ENCODE measurements at places on chromosomes 2 and 18.

DNA sequence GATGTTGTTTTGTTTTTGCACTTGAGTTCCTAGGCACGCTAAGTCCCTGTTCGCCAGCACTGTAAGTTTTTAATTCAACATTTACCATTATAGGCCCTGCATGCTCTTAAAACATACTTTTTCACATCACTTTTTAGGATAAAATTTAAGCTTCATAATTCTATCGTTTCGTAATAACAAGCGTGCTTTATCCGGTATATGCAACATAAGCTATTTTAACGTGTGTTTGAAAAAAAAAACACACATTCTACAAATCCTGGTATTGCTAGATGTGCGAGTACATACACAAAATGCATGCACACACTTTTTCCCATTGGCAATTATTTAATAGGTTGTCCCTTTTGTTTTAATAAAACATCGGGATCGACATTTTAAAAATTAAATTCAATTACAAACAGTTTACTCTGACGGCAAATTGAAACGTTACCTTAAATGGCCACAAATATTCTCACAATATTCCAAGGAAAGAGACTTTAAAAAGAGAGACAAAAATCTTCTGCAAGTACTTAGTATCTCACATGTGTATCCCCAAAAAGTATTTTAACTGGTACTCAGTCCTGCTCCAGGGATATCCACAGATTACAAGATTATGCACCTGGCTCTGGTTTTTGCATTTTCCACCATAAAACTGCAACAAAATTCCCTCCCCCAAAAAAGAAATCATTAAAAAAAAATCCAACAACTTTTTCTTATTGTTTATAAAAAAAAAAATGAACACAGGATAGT, 1.0 kb upstream of the TCF4 start:
- no peak for DNase-seq

- no peak for DNase-seq
Observed at GRCh38 chr18:43846299-43846698, 569.0 kb upstream of the SYT4 start.

GRCh38 chr2:130824492-130825061, 12.1 kb upstream of the ARHGEF4 start:
- DNase-seq = peak; percentile 67

DNA sequence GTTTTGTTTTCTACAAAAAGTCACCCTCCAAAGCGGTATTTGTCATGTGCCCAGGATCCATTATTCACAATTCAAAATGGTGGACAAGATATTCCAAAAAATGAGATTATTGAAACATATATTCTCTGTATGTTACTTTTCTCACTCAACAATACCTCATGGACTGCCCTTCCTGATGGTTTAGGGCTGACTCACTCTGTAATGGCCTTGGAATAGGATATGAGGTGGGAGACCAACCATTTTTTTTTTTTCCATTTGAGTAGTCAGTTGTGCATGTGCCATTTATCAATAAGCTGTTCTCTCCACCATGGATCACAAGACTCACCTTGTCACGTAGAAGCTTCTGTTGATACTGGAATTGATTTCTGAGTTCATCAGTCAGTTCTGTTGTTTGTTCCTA, 64.5 kb downstream of the LYPD6 start:
- DNase-seq = no peak

GRCh38 chr2:43430489-43430888, 165.3 kb downstream of the THADA start:
- DNase-seq = no peak

GRCh38 chr18:34695310-34695709, 14.8 kb upstream of the DTNA start:
- no peak for DNase-seq

- DNase-seq = no peak
Observed at GRCh38 chr2:175883586-175884194, 118.4 kb downstream of the LNPK start.

DNA sequence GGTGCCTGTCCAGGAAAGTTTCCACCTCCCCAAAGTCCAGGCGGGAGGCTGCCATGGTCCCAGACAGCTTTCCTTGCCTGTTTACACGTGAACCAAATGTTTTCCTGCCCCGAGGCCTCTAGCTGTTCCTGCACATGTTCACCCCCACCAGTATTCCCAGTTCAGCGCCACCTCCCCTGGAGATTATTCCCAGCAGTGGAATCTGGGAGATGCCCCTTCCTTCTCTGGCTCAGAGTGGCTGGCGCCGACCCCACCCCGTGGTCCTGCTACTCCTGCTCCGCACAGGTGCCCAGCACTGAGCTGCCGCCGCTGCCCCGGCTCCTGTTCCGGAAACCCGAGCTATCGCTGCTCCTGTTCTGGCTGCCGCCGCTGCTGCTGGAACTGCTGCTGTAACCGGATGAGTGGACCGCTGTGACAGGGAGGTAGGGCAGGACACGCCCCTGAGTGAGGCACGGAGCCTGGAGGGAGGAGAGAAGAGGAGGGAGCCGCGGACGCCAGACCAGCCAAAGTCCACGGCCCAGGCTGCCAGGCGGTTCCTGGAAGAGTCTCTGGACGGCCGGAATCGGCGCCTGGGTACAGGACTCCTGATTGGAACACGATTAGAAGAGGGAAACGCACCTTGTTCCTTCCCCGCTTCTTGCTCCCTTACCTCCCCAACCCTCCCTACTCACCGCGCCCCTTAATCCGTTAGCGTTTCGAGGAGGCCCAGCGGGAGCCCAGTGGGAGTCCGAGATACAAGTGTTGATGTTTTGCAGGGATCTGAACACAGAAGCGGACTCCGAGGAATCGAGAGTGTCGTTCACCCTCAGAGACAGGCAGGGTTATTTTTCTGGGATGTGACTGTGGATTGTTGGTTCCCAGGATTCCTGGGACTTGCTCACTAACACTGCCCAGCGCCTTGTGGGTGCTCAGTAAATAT, at the start of gene PDE11A:
Gene PDE11A, minus strand, starts transcription at position 395 of the 919 bp plus-strand sequence. Its CDS starts 340 bp downstream, at position 55.
- peak; percentile 4 for DNase-seq

GRCh38 chr2:163553601-163554000, 182.2 kb downstream of the FIGN start:
- no peak for DNase-seq

- DNase-seq = no peak
Observed at GRCh38 chr2:96340493-96341414, 5.2 kb downstream of the NCAPH start.

GRCh38 chr2:241375300-241375699, 19.2 kb downstream of the FARP2 start:
- no peak for DNase-seq

- no peak for DNase-seq
Observed at GRCh38 chr2:212537726-212538304, 787 bp downstream of the ERBB4 start.

- DNase-seq = no peak
Observed at GRCh38 chr2:197200051-197200761, 110.4 kb downstream of the ANKRD44 start.

DNA sequence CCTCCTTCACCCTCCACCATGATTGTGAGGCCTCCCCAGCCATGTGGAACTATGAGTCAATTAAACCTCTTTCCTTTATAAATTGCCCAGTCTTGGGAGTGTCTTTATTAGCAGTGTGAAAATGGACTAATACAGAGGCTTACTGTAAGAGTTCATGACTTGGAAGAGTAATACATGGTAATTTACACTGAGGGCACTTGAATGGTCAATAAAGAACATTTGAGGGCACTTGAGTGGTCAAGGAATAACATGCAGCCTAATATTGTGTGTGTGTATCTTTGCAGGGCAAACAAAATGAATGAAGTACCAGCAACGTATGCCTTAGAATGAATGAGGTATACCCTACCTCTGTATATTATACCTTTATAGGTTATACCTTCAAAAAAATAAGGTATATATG, 190.4 kb upstream of the SOX11 start:
- DNase-seq = no peak

GRCh38 chr2:234464291-234464645, 32.6 kb downstream of the ARL4C start:
- DNase-seq = no peak

DNA sequence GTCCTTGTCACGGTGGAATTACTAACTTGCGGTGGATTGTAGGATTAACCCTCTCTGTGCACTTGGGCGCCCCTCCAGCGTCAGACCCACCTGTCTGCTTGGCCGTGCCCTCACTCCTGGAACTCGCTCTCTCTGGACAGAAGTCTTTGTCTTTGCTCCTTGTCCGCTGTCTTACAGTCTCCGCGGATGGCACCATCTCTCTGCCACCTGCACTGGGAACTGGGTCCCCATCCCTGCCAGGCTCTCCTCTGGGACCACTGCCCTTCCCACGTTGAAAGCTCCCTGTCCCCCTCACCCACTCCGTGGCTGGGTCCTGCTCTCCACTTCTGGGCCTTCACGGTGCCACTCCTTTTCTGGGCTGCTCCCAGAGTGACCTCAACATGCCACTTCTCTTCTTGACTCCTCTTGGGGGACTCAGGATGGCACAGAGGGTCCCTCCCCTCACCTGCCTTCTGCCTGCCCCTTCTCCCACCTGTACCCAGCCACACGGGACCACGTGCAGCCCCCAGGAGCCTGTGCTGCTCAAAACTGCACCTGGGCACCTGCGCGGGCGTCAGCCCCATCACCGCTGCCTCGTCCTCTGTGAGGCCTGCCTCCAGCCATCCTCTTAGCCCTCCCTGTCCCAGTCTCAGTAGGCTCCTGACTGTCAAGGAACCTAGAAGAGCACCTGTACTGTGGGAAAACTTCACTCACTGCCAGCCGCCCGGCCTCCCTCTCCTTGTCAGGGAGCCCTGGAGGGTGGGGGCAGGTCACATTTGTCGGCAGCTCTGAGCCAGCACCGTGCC, 11.1 kb downstream of the CNDP2 start:
- DNase-seq = no peak

DNA sequence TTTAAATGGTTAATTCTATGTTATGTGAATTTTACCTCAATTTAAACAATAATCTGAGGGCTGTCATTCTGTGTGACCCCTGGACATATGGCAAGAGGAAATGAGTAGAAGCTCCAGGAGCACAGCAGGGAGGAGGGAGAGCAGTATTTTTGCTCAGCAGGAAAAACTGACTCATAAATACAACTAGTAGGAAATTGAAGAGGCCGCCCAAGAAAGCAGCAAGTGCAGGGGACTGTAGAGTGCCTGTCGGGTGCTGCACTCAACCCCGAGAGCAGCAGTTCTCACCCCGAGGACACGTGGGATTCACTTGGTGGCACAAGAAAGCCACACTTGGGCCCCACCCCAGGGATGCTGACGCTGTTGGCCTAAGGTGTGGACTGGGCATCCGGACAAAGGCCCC, 60.8 kb downstream of the NPAS2 start:
- DNase-seq = no peak

- DNase-seq = no peak
Observed at GRCh38 chr2:164810843-164811242, 30.8 kb downstream of the COBLL1 start.

- no peak for DNase-seq
Observed at GRCh38 chr2:194854941-194855340, 802.1 kb upstream of the SLC39A10 start.

DNA sequence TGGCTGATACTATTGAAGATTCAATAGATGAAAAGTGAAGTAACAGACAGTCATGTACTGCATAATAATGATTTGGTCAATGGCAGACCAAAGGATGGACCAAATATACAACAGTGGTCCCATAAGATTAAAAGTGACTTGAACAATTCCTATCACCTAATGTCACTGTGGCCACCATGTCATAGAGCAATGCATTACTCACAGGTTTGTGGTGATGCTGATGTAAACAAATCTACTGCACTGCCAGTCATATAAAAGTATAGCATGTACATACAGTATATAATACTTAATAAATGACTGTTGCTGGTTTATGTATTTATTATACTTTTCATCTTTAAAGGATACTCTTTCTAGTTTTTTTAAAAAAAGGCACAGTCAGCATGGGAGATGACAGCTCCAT, 99.9 kb downstream of the USP34 start:
- no peak for DNase-seq

DNA sequence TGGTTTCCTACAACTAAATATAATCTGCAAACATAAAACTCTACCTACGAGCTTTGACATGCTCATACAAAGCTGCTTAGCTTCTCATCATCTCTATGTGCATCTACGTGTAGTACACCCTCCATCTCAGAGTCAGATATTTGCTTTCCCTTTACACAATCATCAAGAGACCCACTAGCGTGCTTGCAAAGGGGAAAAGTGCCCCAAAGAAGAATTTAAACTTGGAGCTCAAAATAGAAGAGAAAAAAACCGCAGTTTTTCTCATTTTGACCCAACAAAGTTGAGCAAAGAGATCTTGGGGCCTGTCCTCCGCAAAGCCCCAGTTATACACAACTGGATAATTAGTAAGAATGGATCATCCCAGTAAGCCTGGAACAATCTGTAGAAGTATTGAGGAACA, 104.1 kb downstream of the PAX3 start:
- no peak for DNase-seq

GRCh38 chr18:25517881-25518715, 166.1 kb upstream of the ZNF521 start:
- DNase-seq = no peak

GRCh38 chr2:216934151-216934550, 74.3 kb upstream of the TNP1 start:
- DNase-seq = no peak

DNA sequence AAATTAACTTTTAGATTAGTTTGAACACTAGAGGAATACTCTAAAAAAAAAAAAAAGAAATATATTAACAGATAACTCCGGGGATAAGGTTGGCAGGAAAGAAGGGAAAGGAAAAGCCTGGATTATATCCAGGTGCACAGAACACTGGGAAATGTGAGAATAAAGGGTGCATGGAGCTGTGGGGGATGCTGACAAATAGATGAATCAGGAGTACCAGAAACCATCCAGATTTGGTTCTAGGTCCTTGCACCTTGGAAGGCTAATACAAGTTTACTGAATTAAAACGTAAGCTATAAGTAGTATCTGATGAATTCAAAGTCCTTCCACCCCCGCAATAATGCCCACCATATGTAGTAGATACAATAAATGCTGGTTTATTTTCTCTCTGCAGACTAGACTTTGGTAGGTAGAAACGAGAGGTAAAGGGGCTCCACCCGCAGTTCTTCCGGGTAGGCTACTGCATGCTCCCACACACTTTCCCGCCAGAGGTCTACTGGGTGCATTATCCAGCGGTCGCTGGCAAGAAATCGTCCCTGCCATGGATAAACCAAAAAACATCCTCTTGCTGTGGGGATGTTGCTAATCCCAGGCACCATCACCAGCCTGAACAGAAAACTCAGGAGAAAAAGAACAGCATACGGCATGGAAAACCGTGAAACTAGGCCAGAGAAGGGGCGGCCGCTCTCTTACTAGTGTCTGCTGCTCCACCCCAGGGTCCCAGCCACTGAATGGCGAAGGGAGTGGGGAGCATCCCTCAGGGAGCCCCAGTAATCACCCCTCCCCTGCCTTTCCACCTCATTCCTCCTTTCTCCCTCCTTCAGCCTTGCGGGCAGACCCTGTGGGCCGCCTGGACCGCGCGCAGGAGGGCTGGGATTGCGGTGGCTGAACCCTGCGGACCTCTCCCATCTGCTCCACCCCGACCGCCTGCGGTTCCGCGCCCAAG, 1.5 kb downstream of the CNRIP1 start:
- no peak for DNase-seq

DNA sequence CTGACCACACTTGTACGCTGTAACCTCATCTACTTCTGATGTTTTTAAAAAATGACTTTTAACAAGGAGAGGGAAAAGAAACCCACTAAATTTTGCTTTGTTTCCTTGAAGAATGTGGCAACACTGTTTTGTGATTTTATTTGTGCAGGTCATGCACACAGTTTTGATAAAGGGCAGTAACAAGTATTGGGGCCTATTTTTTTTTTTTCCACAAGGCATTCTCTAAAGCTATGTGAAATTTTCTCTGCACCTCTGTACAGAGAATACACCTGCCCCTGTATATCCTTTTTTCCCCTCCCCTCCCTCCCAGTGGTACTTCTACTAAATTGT, 2.1 kb downstream of the RHOB start:
- DNase-seq = no peak

GRCh38 chr2:64666810-64667438, 13.2 kb upstream of the SERTAD2 start:
- DNase-seq = no peak

Measured in stimulated activated CD4-positive, alpha-beta T cell treated with anti-CD3 and anti-CD28 coated beads, TNF-alpha, amount 100 ng/mL, for 1 hour (primary cell).